Karpas-422 (cell line): ENCODE measurements at places on chromosomes 5 and 9.

DNA sequence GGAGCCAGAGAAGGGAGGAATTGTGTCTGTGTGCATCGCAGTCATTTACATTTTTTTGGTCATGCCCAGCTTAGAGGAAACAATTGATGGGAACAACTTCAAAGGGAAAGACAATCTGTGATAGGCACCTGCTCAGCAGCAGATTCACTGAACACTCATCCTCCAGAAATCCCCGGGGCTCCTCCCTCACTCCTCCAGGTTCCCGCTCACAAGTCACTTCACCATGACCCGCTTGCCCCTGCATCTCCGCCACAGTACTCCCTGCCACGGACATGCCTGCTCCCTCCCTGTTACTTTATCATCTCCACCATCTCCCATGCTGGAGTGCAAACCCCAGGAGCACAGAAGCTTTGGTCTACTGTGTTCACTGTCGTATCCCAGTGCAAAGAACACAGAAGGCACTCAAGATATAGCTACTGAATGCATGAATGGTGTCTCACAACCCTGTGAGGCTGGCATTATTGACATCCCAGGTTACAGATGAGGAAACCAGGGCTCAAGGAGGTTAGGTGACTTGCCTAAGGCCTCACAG, 16.2 kb downstream of the LHX6 start:
- no peak overlapping the region for H3K4me3 ChIP-seq
- H3K4me1 ChIP-seq: no peaks in the 10 kb centered on the region
- no peaks in the 10 kb centered on the region for H3K36me3 ChIP-seq
- no peak overlapping the region for H3K27ac ChIP-seq

- no peak for DNase-seq
- H3K27ac ChIP-seq: no peak overlapping the region
- H3K4me1 ChIP-seq: no peaks in the 10 kb centered on the region
- no peak overlapping the region for H3K4me3 ChIP-seq
- no peaks in the 10 kb centered on the region for H3K36me3 ChIP-seq
Measured at GRCh38 chr9:89743216-89743572, 138.4 kb downstream of the GADD45G start.

DNA sequence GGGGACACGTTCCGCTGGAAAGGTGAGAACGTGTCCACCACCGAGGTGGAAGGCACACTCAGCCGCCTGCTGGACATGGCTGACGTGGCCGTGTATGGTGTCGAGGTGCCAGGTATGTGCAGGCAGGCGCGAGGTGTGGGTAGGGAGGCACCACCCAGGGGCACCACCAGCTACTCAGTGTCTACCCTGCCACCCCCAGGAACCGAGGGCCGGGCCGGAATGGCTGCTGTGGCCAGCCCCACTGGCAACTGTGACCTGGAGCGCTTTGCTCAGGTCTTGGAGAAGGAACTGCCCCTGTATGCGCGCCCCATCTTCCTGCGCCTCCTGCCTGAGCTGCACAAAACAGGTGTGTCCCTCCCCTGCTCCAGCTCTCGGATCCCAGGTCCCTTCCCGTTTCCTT, 15.1 kb downstream of the SLC27A4 start:
- no peak for DNase-seq
- no peak overlapping the region for H3K4me3 ChIP-seq
- no peak overlapping the region for H3K27ac ChIP-seq
- H3K36me3 ChIP-seq: no peaks in the 10 kb centered on the region
- no peaks in the 10 kb centered on the region for H3K4me1 ChIP-seq

- H3K36me3 ChIP-seq: no peaks in the 10 kb centered on the region
- H3K27ac ChIP-seq: no peak overlapping the region
- H3K27me3 ChIP-seq: no peaks in the 10 kb centered on the region
- no peak overlapping the region for H3K4me3 ChIP-seq
Measured at GRCh38 chr5:109656829-109657228, 32.9 kb upstream of the MAN2A1 start.

- H3K4me1 ChIP-seq: no peaks in the 10 kb centered on the region
- no peaks in the 10 kb centered on the region for H3K36me3 ChIP-seq
- no peak overlapping the region for H3K4me3 ChIP-seq
- no peak for DNase-seq
Measured at GRCh38 chr9:79977074-79977435, 405.3 kb downstream of the TLE4 start.

- no peak overlapping the region for H3K27ac ChIP-seq
- no peak for DNase-seq
- H3K4me3 ChIP-seq: no peak overlapping the region
- no peaks in the 10 kb centered on the region for H3K4me1 ChIP-seq
- H3K27me3 ChIP-seq: no peaks in the 10 kb centered on the region
- no peaks in the 10 kb centered on the region for H3K36me3 ChIP-seq
Measured at GRCh38 chr5:139882961-139883539, 87.4 kb downstream of the PSD2 start.

DNA sequence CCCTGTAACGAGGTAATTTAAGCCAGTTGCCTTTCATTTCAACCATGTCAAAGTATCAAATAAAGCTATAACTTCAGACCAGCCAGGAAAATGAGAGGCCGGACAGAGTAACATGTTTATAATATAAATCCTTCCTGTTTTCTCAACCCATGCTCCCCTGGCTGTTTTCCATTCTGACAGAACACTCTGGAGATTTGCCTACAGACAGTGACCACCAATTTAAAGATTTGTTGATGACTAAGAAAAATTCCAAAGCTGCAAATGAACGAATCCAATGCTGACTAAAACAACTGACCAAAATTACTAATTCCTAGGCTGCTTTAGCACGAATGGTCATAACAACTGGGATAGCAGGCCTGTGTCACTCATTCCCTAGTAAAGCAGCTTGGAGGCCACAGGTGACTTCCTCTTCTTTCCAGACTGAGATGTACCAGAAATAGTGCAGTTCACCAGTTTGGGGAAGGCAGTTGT, 141.4 kb downstream of the AOPEP start:
- H3K27me3 ChIP-seq: no peaks in the 10 kb centered on the region
- H3K4me3 ChIP-seq: no peak overlapping the region
- no peak for DNase-seq
- no peaks in the 10 kb centered on the region for H3K36me3 ChIP-seq
- peaks cover 6% of the 10 kb centered on the region for H3K4me1 ChIP-seq
- no peak overlapping the region for H3K27ac ChIP-seq

GRCh38 chr9:131446276-131446675, 52.4 kb downstream of the PRRC2B start:
- peaks cover 67% of the 10 kb centered on the region for H3K36me3 ChIP-seq
- no peaks in the 10 kb centered on the region for H3K27me3 ChIP-seq
- no peaks in the 10 kb centered on the region for H3K4me1 ChIP-seq
- H3K27ac ChIP-seq: no peak overlapping the region

- H3K27ac ChIP-seq: no peak overlapping the region
- no peaks in the 10 kb centered on the region for H3K4me1 ChIP-seq
- no peak overlapping the region for H3K4me3 ChIP-seq
- no peaks in the 10 kb centered on the region for H3K27me3 ChIP-seq
Measured at GRCh38 chr5:62007457-62007856, 298.5 kb upstream of the KIF2A start.

GRCh38 chr9:98605116-98605515, 103.6 kb downstream of the GABBR2 start:
- H3K27me3 ChIP-seq: no peaks in the 10 kb centered on the region
- no peak overlapping the region for H3K4me3 ChIP-seq
- H3K27ac ChIP-seq: no peak overlapping the region
- DNase-seq: no peak

DNA sequence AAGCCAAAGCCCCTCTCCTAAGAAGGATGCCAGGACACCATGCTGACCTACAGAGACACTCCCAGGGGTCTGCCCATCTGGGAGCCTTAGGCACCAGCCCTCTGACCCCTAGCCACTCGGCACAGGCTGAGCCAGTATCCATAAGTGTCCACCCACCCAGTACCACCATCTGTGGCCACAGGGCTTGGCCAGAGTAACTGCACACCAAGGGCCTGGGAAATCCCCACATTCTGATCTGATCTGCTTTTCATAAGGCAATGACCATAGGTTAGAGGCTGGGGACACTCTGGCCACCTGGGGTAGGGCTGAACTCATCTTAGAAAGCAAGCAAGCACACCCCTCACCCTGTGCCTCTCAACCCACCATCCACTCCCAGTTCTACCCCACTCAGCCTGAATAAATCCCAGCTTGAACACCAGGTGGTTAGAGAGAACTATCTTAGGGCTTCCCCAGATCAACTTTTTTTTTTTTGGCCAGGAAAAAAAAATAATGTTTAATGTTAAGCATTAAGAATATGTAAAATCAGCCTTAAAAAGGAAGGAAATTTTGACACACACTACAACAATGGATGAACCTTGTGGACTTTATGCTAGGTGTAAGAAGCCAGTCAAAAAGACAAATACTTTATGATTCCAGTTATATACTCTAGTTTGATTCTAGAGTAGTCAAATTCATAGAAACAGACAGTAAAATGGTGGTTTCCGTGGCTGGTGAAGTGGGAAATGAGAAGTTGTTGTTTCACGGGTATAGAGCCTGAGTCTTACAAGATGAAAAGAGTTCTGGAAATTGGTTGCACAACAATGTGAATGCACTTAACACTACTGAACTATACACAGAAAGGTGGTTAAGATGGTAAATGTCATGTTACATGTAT, 6.2 kb downstream of the GNPDA1 start:
- peaks cover 19% of the 10 kb centered on the region; the same call in 1 of the 2 replicates for H3K36me3 ChIP-seq
- H3K27me3 ChIP-seq: no peaks in the 10 kb centered on the region
- H3K4me3 ChIP-seq: no peak overlapping the region
- H3K27ac ChIP-seq: no peak overlapping the region
- H3K4me1 ChIP-seq: peaks cover 4% of the 10 kb centered on the region
